NCI-H1930 (cell line): ENCODE measurements at places on chromosomes 3 and 15.
A peak's percentile ranks its signal among the peaks of the same experiment; 100 is the strongest.

- DNase-seq: no peak
These were observed 153.7 kb upstream of the HES1 start for GRCh38 chr3:193982258-193982659.

GRCh38 chr15:63933522-63933921 lies 99.8 kb upstream of the HERC1 start:
- no peak for DNase-seq

- no peak for DNase-seq
These were observed 41.1 kb upstream of the SEC61A1 start for GRCh38 chr3:128011140-128011539.

- DNase-seq: no peak
These were observed 94.1 kb downstream of the ITPR1 start for GRCh38 chr3:4587061-4587837.

DNA sequence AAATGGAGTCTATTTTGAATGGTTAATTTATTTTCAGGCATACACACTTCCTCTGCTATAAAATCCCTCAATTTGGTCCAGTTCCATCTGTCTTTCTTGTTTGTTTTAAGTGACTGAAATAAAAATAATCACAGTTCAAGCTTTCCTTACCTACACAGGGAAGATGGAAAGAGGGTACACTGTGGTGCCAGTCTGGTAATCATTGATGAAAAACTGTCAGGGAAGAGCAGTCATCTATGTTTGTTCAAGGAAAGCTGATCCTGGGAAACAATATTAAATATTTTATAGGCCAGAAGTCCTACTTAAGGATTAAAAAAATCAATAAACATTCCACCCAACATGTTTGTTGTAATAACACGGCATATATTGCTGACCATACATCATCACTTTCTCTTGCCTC lies 115.2 kb upstream of the KCNMB2 start:
- DNase-seq: peak; percentile 33

DNA sequence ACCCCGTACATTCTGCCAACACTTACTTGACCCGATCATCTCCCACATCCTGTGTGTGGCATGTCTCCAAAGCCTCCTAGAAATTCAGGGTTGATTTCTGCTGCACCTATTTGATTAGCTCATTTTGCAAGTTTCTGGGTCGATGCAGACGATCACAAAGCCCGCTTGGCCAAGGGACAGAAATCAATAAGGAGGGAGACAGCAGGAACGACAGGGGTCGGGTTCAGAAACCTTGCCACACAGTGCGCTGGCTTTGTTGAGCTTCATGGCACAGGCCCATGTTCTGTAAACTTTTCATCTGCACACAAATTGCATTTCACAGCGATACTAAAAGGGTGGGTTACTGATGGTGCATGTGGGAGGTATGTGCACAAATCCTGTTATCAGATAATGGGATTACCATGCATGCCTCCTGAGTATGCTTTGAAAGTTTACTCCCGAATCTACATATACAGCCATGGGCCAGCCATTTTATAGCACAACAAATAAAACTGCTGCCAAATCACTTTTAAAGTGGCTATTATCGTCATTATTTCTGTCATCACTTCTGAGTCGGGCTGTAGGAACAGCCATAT lies 95.9 kb upstream of the ATP11B start:
- DNase-seq: peak; percentile 18

DNA sequence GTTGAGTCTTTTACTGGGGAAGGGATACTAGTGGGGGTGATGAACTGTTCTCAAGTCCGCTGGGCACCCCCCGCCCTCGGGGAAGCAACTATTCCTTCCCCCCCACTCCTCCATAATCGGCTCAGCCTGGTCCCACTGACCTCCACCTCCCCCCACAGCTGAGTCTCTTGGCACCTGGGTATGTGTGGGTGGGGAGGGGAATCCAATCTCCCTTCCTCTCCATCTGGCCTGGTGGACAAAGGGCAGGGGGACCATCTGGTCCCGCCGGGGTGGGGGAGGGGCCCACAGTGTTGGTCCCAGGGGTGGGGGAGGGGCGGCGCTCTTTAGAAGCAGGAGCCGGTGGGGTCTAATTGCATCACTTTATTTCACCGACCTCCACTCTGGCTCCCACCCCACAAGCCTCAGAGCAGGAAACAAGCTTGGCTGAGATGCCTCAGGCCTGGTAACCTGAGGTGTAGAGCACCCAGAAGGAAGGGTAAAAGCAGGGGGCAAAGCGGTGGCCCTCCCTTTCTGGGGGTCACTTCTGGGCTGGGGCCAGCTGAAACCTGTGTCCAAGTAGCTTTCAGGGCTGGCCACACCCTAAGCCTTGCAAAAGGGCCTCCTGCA lies 1.0 kb upstream of the PCBP4 start:
- no peak for DNase-seq

DNA sequence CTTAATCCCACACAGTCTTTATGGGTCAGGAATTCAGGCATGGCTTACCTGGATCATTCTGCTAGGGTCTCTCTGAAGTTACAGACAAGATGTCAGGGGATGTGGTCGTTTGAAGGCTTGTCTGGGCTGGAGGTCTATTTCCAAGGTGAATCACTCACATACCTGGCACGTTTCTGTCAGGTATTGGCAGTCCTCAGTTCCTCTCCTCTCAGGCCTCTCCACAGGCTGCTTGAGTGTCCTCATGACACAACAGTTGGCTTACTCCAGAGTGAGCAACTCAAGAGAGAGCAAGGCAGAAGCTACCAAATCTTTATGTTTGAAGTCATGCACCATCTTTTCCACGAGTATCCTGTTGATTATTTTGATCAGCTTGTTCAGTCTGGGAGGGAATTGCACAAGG lies 43.9 kb upstream of the PARP14 start:
- no peak for DNase-seq

- no peak for DNase-seq
These were observed at the start of gene VILL for GRCh38 chr3:37990527-37990926. Gene VILL (plus strand): TSS chr3:37990786. CDS start chr3:37993673, 2,887 bp downstream.

DNA sequence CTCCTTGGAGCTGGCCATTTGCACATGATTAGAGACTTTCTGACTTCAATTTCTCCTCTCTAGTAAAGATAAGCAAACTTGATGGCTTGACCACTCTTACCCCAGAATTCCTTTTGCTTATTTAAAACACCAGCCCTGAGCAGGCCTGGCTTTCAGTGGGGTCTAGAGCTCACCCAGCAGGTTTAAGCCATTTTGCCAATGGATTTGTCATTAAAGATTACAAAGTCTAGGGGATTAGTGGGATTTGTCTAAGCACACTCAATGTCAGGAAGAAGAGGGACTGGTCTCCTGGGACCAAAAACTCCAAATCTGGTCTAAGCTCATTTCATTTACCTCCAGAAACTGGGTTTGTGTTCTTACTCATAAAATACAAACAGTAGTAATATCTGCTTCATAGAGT lies 57.3 kb upstream of the SNTN start:
- DNase-seq: no peak

DNA sequence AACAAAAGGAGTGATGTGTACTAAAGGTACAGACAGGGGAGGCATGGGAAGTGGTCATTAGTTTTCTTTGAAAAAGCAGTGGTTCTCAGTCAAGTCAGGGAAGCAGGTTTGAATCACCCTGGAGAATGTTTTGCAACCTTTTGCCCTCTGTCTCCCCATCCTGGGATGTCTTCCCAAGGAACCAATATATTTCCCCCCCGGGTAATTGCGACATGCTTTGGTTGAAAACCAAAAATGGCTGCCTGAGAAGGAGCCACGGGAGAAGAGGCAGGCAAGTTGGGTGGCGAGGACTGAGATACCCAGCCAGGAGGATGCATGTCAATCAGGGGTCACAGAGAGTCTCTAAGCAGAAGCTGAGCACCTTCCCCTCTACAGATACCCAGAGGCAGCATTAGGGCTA lies 20.2 kb upstream of the PPP1R2 start:
- DNase-seq: no peak

DNA sequence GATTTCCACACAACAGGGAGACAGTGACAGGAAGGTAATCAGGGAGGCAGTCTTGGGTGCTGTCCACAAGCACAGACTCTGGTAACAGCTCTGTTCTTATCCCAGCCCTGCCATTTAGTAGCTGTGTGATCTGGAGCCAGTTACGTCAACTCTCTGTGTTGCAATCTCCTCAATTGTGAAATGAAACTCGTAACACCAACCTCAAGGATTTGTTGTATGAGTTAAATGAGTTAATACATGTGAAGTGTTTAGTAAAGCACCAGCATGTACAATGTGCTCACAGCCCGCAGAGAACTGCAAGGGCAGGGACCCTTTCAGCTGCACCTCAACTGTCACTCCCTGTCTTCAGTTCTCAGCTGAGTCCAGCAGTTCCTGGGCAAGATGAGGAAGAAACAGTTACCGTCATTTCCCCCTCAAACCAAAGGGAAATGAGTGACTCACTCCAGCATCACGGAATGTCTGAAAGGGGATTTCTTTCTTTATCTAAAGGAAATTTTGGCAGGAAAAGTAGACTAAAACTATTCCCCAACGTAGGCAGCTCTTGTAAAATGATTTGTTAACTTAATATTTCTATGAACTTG lies 39.9 kb upstream of the MB21D2 start:
- no peak for DNase-seq

- no peak for DNase-seq
These were observed 20.8 kb upstream of the SRP14 start for GRCh38 chr15:40059821-40060220.

- DNase-seq: no peak
These were observed 346.4 kb upstream of the DPPA4 start for GRCh38 chr3:109683746-109684145.

DNA sequence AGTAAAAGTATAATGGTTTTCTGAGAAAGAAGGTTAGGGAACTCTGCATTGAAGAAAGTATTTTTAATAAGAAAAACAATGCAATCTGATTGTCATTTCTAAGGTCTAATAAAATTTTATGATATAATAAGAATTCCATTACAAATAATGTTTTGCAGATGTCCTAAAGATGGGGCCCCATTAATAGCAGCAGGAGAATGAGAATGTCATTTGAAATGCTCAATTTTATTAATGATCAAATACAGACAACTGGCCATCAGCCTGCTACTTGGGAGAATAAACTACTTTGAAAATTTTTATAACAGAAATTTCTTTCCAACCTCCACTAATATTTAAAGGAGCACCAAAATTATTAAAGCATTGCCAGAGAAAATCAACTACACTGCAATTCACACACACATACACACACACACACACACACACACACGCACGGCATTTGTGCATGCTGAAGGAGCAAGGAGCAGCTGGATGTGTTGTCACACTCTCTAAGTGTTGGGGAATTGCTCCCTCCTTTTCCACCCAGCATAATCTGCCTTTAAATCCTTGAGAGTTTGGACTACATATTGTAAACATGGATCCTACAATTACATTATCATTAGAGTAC lies 109.5 kb downstream of the THRB start:
- no peak for DNase-seq

- peak; percentile 69 for DNase-seq
These were observed 169.4 kb downstream of the TBC1D2B start for GRCh38 chr15:77907824-77908751.

- no peak for DNase-seq
These were observed 326.6 kb downstream of the ARPP21 start for GRCh38 chr3:35965908-35966307.

DNA sequence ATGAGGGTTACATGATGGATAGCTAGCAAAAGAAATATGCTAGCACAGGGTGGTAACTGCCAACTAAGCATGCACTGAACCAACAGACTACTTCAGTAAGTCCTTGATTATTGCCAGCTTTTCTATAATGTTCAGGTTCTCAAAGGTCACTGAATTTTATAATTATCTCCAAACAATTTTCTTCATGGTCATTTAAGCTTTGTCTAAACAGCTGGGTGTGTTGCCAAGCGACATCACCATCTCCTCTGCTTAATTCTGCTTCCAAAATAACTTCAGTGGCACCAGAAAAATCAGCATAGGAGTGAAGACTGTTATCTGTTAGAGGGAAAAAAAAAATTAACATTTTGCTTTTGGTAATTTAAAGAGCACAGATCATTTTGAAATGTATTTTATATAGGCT lies 54.6 kb upstream of the TOP2B start:
- no peak for DNase-seq

- no peak for DNase-seq
These were observed 194.3 kb downstream of the CBLB start for GRCh38 chr3:105674437-105675065.

DNA sequence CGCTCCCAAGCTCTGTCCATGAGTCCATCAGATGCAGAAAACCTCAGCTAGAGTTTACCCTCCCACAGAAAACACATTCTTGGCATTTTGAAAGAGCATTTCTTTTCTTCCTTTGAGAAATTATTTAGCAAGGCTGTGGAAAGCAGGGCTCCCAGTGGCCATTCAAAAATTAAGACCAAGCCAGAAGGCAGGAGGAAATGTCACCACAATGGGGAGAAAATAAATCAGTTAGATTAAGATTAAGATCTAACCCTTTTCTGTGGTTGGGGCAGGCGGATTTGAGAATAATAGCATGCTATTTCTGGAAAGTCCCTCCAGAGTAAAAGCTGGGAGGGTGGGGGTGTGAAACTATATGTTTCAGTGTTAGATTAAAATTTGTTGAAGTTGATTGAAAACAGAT lies 20.2 kb downstream of the LRIG1 start:
- DNase-seq: no peak

DNA sequence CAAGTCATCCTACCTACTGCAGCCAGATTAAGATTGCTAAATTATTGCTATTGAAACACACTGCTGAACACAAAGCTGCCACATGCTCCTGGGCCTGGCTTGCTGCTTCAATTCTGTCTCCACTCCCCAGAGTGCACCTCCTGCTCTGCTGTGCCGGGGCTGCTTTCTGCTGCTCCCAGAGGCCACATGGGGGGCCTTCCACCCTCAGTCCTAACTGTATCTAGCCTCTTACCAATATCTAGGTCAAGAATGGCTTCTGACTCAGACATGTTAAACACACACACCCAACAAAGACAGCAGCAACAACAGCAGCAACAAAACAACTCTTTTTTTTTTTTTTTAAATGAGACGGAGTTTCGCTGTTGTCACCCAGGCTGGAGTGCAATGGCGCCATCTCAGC lies 33.0 kb downstream of the MYZAP start:
- DNase-seq: no peak

DNA sequence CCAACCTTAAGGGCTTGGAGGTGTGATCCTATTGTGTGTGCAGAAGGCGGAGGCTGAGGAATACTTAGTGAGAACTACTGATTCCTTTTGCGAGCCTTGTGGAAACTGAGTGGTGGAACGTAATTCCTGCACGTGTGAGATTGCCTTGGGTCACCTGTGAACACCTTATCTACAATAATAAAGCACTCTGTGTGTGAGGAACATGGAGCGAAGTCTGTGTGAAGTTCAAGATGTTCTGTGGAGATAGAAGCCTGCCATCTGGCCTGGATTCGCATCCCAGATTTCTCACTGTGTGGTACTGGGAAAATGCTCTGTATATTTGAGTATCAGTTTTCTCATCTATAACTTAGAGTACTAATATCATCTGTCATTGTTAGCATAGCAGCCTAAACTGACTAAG lies 179.5 kb upstream of the PDZRN3 start:
- DNase-seq: no peak

GRCh38 chr3:66819993-66820501 lies 178.1 kb upstream of the KBTBD8 start:
- no peak for DNase-seq

- no peak for DNase-seq
These were observed 45.7 kb downstream of the GLDN start for GRCh38 chr15:51386960-51387698.
